ENCODE measurements at places on chromosomes 11 and 22.

DNA sequence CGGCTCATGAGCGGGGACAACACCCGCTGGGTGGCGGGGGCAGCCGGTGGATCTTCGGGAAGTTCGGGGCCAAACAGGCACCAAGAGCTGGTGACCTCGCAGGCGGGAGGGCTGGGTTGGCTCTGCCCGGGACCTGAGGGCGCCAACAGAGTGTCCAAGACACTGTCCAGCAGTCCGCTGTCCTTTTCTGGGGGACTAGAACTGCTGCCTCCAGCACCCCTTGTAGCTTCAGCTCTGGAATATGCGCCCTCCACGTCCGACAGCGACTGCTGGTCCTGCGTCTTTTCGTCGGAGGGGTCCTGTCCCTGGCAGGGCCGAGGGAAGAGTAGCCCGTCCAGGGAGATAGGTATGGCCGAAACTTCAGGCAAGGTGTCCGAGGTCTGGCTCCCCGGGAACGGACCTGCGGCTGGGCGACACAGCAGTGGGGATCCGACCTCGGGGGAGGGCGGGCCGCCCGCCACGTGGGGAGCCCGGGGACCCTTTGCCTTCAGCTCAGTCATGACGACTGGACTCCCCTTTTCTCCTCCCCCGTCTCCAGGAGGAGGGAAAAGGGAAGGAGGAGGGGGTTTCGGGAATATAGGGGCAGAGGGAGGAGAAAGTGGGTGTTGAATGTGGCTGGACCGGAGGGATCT is 926 bp downstream of the PGR start:
- DNase-seq = no peak

GRCh38 chr11:129996113-129996870 is 6.3 kb downstream of the PRDM10 start:
- DNase-seq = no peak

DNA sequence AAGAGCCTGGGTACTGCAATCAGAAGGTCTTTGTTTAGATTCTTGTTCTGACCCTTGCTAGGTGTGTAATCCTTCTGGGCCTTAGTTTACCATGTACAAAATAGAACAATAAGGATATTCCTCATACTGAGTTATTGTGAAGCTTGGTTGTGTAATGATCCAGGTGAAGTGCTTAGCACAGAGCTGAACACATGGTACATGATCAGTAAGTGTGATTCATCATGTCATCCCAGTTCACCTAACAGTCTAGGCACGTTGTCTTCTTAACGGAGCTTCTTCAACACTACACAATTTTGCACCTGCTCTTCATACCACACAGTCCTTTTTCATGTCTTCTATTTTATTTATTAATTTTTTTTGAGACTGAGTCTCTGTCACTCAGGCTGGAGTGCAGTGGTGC is 234.3 kb upstream of the TENM4 start:
- no peak for DNase-seq

DNA sequence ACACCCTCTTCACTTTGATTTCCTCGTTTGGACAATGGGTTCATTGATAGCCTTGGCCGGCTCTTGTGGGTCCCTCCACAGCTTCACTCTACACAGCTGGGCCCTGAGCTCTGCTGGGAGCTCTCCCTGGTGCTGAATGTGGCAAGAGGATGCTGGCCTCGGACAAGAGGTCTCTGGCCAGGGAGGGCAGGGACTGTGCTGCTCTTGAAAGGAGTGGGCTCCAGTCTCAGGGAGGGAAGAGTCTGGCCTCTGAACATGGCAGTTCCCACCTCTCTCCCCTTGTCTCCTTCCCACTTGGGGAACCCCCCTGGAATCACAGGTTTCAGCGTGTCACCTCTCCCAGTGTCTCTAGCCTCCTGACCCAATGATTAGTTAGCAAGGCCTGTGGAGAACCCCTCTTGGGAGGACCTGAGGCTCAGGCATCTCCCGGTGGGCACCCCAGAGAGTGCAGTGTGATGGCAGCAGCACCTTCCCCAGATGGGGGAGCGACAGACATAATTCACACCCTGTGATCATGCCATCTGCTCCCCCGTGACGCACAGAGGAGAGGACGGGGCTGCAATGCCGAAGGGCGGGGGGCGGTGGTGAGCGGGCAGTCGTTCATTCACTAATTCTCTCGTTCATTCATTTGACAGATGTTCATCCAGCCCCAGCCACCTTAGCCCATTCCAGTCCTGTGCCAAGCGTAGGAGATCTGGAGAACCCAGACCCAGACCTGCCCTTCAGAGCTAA is 2.8 kb upstream of the CABP7 start:
- no peak for DNase-seq

DNA sequence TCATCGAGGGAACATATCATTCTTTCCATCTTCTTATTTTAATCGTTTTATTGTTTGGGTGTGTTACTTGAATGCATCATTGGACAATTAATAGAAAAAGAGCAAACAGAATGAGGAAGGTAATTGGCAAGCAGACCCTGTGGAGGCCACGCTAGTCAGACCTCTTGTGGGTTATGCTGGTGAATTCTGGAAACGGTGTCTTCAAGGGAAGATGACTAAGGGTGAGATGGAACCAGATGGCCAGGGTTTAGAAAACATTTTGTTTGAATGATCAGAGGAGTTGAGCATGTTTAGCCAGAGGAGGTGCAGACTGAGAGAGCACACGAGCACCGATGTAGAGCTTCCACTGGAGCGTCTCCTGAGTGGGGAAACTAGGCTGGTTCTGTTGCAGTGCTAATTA is 8.5 kb downstream of the ST14 start:
- no peak for DNase-seq

DNA sequence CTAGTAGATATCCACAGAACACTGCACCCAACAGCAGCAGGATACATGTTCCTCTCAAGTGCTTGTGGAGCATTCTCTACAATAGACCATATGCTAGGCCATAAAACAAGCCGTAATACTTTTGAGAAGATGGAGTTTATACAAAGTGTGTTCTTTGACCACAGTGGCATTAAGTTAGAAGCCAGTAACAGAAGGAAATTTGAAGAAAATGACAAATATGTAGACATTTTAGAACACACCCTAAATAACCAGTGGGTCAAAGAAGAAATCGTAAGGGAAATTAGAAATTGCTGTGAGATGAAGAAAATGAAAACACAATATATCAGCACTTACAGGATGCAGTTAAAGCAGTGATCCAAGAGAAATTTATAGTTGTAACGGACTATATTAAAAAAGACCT is 163.4 kb downstream of the TBC1D22A start:
- no peak for DNase-seq

- no peak for DNase-seq
These were observed 16.9 kb upstream of the C22orf42 start for GRCh38 chr22:32175683-32176644.

- no peak for DNase-seq
These were observed at the start of gene LGALS12 for GRCh38 chr11:63505857-63506528. LGALS12 (plus strand) TSS chr11:63506084; CDS start chr11:63506459, 375 bp downstream.

GRCh38 chr11:69049490-69049867 is 747 bp downstream of the TPCN2 start:
- no peak for DNase-seq

GRCh38 chr11:71118671-71119250 is 133.6 kb downstream of the SHANK2 start:
- DNase-seq = no peak

- no peak for DNase-seq
These were observed 306.2 kb downstream of the MN1 start for GRCh38 chr22:27495325-27495724.

DNA sequence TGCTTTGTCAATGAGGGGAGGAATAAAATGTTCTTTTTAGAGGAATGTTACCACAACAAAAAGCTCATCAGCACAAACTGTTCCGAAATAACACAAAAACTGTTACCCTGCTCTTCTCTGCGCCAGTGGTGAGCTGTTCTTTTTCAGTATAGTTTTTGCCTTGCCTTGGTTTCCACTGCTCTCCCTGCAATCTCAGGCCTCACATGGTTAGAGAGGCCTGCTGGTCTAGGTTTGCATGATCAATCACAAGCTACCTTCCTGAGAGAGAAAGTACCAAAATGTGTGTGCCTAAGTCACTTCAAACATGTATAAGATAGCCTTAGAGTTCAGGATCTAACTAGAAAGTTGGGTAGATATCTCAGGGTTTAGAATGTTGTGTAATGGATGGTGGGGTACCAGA is 114.6 kb downstream of the STIM1 start:
- DNase-seq = no peak

DNA sequence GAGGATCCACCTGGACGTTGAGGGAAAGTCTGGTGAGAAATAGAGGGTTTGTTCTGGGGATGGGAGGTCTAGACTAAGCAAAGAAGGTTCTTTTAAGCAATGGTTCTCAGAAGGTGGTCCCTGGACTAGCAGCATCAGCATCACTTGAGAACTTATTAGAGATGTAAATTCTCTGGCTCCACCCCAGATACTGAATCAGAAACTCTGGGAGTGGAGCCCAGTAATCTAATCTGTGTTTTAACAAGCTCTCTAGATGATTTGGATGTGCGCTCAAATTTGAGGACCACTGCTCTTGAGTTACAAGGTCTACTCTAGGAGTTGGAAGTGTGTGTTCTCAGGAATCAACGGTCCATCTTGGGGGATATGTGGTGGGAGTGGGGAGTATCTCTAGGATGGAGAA is 3.3 kb upstream of the ABCG4 start:
- no peak for DNase-seq

DNA sequence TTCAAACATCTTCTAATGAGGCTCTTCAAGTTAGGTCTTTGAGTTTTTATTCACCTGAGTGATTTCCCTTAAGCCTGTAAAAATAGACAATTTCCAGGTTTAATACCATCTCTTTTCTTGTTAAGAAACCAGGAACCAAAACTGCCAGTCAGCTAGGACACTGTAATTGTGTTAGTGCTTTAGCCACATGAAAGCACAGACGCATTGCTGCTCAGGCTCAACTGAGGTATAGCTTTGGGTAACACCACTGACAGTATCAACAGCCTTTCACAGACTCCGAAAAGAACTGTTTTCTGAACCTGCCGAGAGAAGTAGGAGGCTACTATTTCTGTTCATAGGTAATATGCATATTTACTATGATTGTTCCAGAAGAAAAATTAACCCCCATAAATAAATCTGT is 768.7 kb downstream of the ETS1 start:
- DNase-seq = no peak

GRCh38 chr22:48683640-48684039 is 1144.0 kb downstream of the BRD1 start:
- DNase-seq = no peak

DNA sequence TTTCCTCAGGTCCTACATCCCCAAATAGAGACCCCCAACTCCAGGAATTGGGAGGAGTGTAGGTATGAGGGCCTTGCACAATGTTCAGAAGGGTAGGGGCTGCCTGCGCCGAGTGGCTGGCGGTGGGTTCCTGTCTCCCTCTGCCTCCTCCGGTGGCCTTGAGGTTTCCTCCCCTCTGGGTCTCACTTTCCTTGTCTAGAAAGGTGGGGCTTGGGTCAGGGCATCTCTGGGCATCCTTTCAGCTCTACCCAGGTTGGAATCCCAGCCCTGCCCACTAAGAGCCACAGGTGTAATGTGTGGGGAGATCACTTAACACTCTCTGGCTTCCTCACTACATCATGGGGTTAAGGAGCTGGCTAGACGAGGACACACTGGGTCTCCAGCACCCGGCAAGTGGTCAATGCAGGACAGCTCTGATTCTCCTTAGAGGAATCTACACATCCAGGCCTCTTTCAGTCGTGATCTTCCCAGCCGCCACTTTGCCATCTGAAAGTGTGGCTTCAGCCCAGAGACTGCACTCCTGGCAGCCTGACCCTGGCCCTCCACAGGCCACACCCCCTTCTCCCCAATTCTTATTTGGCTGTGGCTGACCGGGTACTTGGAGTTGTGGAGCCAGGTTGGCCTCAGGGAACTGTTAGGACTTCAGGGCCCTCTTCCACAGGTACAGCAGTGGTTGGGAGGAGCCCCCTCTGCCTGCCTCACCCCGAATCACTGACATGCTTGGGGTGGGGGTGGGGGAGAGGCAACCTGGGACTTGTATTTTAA is 22.1 kb downstream of the PRDM11 start:
- DNase-seq = no peak

GRCh38 chr11:27898166-27898565 is 197.9 kb upstream of the BDNF start:
- no peak for DNase-seq

DNA sequence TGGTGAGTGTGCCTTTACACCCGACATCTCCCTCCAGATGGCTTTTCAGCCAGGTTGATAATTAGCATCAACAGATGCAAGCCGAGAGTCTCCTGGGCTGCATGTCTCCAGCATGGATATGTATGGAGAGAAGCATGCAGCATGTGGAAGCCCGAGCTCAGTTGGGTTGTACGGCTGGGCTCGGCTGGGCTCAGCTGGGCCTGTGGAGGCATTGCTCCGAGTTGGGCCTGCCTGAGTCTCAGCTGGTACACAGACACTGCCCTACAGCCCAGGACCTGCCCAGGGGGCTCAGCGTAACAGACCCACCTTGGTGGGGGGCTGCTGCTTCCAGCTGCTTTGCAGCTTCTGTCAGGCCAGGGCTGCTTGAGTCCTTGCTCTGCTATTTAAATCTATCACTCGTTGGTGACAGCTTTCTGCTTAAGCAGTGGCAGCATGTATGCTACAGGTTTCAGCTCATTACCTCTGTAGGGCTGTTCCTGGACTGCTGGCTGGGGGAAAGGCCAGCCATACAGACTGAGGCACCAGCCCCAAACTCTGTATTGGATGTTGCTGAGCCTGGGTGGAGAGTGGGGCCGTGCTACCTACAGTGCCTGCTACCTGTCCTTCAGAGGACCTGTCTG is 115.5 kb downstream of the TEAD1 start:
- DNase-seq = no peak

GRCh38 chr11:96257972-96258934 is 84.7 kb downstream of the MAML2 start:
- no peak for DNase-seq

GRCh38 chr11:110158317-110159200 is 65.4 kb downstream of the ZC3H12C start:
- no peak for DNase-seq

GRCh38 chr11:10305262-10305963 is 540 bp downstream of the ADM start:
- DNase-seq = no peak

DNA sequence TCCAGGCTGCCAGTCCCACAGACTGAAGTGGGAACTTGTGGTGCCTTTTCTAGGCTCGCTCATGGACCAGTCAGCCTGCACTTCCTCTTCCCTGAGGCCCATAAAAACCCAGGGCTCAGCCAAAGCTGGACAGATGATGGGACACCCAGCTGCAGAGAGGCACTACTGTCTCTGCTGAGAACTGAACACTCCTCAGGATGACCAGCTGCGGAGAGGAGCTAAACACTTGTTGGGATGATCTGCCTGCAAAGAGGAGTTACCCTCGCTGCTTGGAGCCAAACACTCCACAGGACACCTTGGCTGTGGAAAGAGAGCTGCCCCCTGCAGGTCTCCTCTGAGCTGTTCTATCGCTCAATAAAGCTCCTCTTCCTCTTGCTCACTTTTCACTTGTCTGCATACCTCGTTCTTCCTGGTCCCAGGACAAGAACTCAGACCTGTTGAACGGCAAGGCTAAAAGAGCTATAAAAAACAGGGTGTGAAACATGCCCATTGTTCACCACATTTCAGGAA is 465.5 kb downstream of the GUCY1A2 start:
- no peak for DNase-seq

DNA sequence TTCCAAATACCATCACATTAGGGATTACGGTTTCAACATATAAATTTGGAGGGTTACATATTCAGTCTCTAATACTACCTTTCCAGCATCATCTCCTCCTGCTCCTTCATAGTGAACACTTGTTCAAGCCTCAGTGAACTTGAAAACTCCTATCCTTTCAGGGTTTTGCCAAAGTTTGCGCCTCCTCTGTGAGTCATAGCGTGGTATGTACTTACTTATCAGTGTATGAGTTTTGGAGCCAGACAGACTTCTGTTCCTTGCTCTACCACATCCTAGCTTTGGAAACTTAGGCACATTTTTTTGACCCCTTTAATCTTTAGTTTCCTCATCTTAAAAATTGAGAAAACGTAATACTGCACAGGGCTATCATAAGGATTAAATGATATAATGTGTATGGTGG is 160.1 kb upstream of the ZC3H12C start:
- no peak for DNase-seq

Measured in stimulated activated CD8-positive, alpha-beta memory T cell treated with anti-CD3 and anti-CD28 coated beads, Interleukin-15, amount 100 ng/mL, for 48 hours (primary cell).